ENCODE measurements at places on chromosomes 7 and 10. TPM values are rescaled to one million over a fixed set of nuclear protein-coding genes. Genes with fewer than 3 reads are reported as not detected.

The LGI1 gene
- 0.14 TPM for total RNA-seq

The STEAP4 gene
- 4.6 TPM for total RNA-seq

The NACAD gene
- 0.83 TPM for total RNA-seq

The RELN gene
- 0.74 TPM for total RNA-seq

The STRIP2 gene
- 4.3 TPM for total RNA-seq

The TFR2 gene
- 0.14 TPM for total RNA-seq

The OR13A1 gene
- not detected for total RNA-seq

The INHBA gene
- total RNA-seq, result 38.9 TPM

The RNLS gene
- total RNA-seq, result 8.6 TPM

The GDF2 gene
- total RNA-seq, result not detected

The SCIN gene
- total RNA-seq, result 0.43 TPM

The CCDC146 gene
- total RNA-seq, result 3.1 TPM

The KIF20B gene
- 3.0 TPM for total RNA-seq

The MAT1A gene
- total RNA-seq, result not detected

The TRIL gene
- 1.3 TPM for total RNA-seq

The PTF1A gene
- not detected for total RNA-seq

The PDE6C gene
- total RNA-seq, result not detected

The SUMF2 gene
- 245 TPM for total RNA-seq

The NPY4R2 gene
- total RNA-seq, result 0.28 TPM

The CLEC2L gene
- total RNA-seq, result not detected

The CPEB3 gene
- 0.55 TPM for total RNA-seq

The GBF1 gene
- 19.4 TPM for total RNA-seq

The FOXI2 gene
- total RNA-seq, result not detected

The C10orf67 gene
- total RNA-seq, result 0.14 TPM

The ZNF425 gene
- 5.8 TPM for total RNA-seq

The JCAD gene
- total RNA-seq, result 30.9 TPM

The FAM24B gene
- total RNA-seq, result 2.6 TPM

The CLCN1 gene
- total RNA-seq, result 0.14 TPM

The SEMA3A gene
- total RNA-seq, result 51.4 TPM

The SPDYE11 gene
- total RNA-seq, result not detected

The RPEL1 gene
- under 0.01 TPM for total RNA-seq

Measured in smooth muscle cell of bladder (primary cell).